ENCODE measurements at places on chromosomes 5 and 9.

DNA sequence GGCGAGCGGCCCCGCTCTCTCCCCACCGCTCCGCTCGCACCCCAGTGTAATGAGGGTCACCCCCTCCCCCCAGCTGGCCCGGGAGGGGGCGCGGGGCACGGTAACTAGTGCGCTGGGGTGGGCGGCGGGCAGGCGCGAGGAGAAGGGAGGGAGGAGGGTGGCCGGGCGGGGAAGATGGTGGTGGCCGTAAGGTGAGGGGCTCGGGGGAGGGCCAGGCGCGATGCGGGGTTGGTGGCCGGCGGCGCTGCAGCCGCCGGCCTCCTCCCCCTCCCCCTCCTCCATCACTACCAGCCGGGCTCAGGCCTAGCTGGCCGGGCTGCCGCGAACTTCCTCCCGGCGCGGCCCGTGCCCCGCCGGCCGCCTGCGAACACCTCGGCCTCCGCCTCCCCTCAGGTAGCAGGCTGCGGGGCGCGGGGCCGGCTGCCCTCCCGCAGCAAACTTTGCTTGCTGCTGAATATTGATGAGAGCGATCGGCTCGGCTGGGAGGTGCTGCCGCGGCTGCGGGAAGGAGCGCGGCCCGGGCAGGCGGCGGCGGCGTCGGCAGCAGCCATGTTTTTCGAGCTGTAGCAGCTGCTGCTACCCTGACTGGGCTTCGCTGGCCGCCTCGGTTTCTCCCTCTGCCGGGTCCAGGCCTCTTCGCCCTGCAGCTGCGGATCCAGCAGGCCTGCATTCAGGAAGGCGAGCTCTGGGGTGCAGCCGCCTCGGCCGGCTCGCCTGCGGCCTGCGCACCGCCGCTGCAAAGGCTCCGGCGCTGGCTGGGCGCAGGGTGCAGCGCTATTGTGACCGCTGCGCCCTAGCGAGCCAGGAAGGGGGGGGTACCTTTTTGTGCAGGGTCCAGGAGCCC lies 502 bp downstream of the NSD1 start:
- H3K4me1 ChIP-seq = peaks cover 29% of the 10 kb centered on the region
- DNase-seq = no peak
- H3K4me3 ChIP-seq = peak overlapping the region; percentile 84
- H3K36me3 ChIP-seq = peaks cover 16% of the 10 kb centered on the region
- H3K27ac ChIP-seq = peak overlapping the region; percentile 84

DNA sequence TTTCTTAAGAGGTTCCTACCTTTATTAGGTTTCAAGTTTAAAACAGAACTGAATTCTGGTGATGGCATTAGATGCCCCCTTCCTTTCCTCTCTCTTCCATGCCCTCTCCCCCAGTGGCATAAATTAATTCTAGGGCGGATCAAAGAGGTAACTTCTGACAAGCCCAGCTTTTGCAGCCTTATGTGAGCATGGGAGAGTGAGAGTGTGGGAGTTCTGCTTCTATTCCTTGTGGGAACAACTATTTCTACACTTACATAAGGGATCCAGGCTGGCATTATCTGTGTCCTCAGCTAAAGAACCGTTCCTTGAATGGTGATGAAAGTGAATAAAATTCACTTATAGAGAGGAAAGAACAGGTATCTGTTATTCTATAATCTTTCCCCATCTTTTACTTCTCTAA lies 437.6 kb downstream of the KIF4B start:
- H3K4me1 ChIP-seq = no peaks in the 10 kb centered on the region
- H3K4me3 ChIP-seq = no peak overlapping the region
- H3K27ac ChIP-seq = no peak overlapping the region
- no peaks in the 10 kb centered on the region for H3K36me3 ChIP-seq
- DNase-seq = no peak
- no peaks in the 10 kb centered on the region for H3K27me3 ChIP-seq

DNA sequence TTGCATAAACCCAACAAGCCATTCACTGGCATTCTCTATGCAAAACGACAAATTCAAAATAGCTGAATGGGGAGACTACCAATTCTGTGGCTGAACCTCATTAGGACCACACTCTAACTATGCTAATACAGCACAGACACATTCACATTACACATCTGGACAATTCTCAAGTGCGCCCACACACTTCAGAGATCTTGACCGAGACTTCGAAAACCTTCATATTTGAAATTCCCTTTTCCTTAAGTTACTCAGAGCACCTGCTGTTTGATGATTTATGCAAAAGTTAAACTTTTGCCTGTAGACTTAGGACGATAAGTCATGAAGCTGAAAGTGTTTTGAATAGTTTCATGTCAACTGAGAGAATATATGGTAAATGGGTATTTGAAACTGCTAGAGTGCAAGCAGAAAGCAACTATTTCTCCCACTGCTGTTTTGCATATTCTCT lies 111.9 kb downstream of the FBN2 start:
- no peak overlapping the region for H3K4me3 ChIP-seq
- H3K27ac ChIP-seq = no peak overlapping the region
- no peak for DNase-seq
- H3K36me3 ChIP-seq = no peaks in the 10 kb centered on the region

- no peak overlapping the region for H3K4me3 ChIP-seq
- H3K27me3 ChIP-seq = no peaks in the 10 kb centered on the region
- H3K36me3 ChIP-seq = no peaks in the 10 kb centered on the region
- no peak overlapping the region for H3K27ac ChIP-seq
- DNase-seq = no peak
These were observed 43.2 kb upstream of the FOXE1 start for GRCh38 chr9:97809666-97810344.

DNA sequence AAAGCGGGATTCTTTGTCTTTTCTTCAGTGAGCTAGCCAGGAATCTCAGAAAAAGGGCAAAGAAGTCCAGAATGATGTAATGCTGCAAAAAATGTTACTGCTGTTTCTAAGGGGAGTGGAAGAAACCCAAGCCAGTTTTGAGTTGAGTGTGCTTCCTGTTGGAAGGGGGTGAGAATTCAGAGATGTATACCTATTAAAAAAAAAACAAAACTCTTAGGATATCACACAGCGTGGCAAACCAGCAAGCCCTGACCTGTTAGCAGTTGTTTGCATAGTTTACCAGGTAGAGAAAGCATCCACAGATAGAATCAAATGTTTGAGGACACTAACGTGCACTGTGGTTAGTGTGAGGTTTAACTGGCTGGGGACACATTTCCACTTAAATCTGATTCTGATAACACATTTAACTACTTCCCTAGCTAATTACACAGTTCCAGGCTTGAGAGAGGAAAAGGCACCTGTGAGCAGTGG lies 11.4 kb downstream of the BASP1 start:
- peaks cover 59% of the 10 kb centered on the region for H3K4me1 ChIP-seq
- no peaks in the 10 kb centered on the region for H3K27me3 ChIP-seq
- H3K36me3 ChIP-seq = no peaks in the 10 kb centered on the region
- H3K27ac ChIP-seq = no peak overlapping the region
- no peak for DNase-seq

- peak; percentile 57 for DNase-seq
- H3K4me1 ChIP-seq = peaks cover 21% of the 10 kb centered on the region
- no peaks in the 10 kb centered on the region for H3K27me3 ChIP-seq
- H3K4me3 ChIP-seq = no peak overlapping the region
These were observed 67.1 kb downstream of the LHX2 start for GRCh38 chr9:124078641-124079040.

- H3K27me3 ChIP-seq = no peaks in the 10 kb centered on the region
- H3K4me3 ChIP-seq = no peak overlapping the region
- 0 out of 2 replicates have a peak, but pooled peaks cover 2% of the 10 kb centered on the region for H3K4me1 ChIP-seq
- no peak for DNase-seq
- no peak overlapping the region for H3K27ac ChIP-seq
- no peaks in the 10 kb centered on the region for H3K36me3 ChIP-seq
These were observed 37.6 kb downstream of the ROPN1L start for GRCh38 chr5:10479154-10479721.

GRCh38 chr5:97553604-97554452 lies 370.8 kb upstream of the RIOK2 start:
- no peaks in the 10 kb centered on the region for H3K27me3 ChIP-seq
- no peak for DNase-seq
- no peaks in the 10 kb centered on the region for H3K4me1 ChIP-seq
- no peak overlapping the region for H3K27ac ChIP-seq
- H3K4me3 ChIP-seq = no peak overlapping the region

DNA sequence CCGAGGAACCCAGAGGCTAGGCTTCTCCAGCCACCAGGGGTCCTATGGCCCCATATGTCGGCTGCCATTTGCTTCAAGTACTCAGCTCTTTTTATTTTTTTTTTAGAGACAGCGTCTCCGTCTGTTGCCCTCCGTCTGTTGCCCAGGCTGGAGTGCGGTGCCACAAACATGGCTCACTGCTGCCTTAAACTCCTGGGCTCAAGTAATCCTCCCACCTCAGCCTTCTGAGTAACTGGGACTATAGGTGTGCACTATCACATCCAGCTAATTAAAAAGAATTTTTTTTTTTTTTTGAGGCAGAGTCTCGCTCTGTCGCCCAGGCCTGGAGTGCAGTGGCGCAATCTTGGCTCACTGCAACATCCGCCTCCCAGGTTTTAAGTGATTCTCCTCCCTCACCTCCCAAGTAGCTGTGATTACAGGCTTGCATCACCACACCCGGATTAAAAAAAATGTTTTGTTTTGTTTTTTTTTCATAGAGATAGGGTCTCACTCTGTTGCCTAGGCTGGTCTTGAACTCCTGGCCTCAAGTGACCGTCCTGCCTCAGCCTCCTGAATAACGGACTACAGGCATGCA lies 8.9 kb downstream of the CERCAM start:
- H3K4me1 ChIP-seq = no peaks in the 10 kb centered on the region
- H3K27me3 ChIP-seq = no peaks in the 10 kb centered on the region
- DNase-seq = no peak
- H3K27ac ChIP-seq = no peak overlapping the region

GRCh38 chr5:53167836-53168235 lies 58.3 kb upstream of the MOCS2 start:
- DNase-seq = no peak
- H3K36me3 ChIP-seq = no peaks in the 10 kb centered on the region
- no peak overlapping the region for H3K27ac ChIP-seq
- peaks cover 2% of the 10 kb centered on the region for H3K27me3 ChIP-seq
- no peak overlapping the region for H3K4me3 ChIP-seq

GRCh38 chr9:87469793-87470465 lies 27.7 kb upstream of the DAPK1 start:
- H3K4me3 ChIP-seq = no peak overlapping the region
- no peak overlapping the region for H3K27ac ChIP-seq
- no peaks in the 10 kb centered on the region for H3K4me1 ChIP-seq
- no peak for DNase-seq

GRCh38 chr5:124736805-124737188 lies 9.6 kb downstream of the ZNF608 start:
- peaks cover 99% of the 10 kb centered on the region for H3K4me1 ChIP-seq
- DNase-seq = no peak
- no peaks in the 10 kb centered on the region for H3K27me3 ChIP-seq

DNA sequence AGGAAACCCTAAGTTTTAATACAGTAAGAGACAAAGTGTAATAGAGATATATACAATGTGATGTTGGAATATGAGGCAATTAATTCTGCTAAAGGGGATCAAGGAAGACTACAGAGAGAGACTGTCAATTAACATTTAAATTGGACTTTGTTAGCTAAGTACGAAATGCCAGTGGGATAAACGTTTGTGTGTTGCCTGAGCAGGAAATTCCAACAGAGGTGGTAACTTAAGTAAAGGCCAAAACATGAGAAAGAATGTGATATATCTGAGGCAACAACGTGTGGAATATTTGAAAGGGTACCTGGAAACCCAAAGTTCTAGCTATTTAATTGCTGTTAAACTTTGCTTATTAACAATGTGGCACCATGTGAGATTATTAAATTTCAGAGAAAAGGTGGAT lies 1666.9 kb upstream of the WWC1 start:
- no peak overlapping the region for H3K27ac ChIP-seq
- no peak for DNase-seq
- H3K36me3 ChIP-seq = no peaks in the 10 kb centered on the region

GRCh38 chr5:128844354-128844923 lies 120.8 kb upstream of the SLC27A6 start:
- no peaks in the 10 kb centered on the region for H3K27me3 ChIP-seq
- H3K27ac ChIP-seq = no peak overlapping the region
- DNase-seq = no peak
- H3K4me1 ChIP-seq = no peaks in the 10 kb centered on the region
- no peaks in the 10 kb centered on the region for H3K36me3 ChIP-seq

- DNase-seq = no peak
- H3K36me3 ChIP-seq = no peaks in the 10 kb centered on the region
- peaks cover 37% of the 10 kb centered on the region for H3K4me1 ChIP-seq
- peak overlapping the region; percentile 72 for H3K27ac ChIP-seq
These were observed 897 bp downstream of the AHRR start for GRCh38 chr5:322281-322941.

DNA sequence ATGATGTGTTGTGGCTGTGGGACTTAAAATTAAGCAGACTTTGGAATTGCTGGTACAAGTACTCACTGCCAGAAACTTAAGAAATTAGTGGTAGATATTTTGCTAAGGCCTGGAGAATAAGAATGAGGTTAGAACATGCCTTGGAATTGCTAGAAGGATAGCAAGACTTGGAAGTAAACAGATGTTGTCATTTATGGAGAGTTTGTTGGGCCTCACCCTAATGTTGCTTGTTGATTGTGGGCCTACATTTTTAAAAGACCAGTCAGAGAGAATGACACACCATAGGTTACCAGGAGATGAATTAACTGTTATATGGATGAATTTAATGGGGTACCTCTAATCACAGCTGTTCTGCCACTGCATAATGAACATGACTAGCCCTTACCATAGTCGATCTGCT lies 120.1 kb upstream of the GAS1 start:
- H3K27ac ChIP-seq = no peak overlapping the region
- no peak overlapping the region for H3K4me3 ChIP-seq
- DNase-seq = no peak
- H3K27me3 ChIP-seq = no peaks in the 10 kb centered on the region
- no peaks in the 10 kb centered on the region for H3K36me3 ChIP-seq

GRCh38 chr5:176772271-176773210 lies 37.8 kb upstream of the UNC5A start:
- peaks cover 4% of the 10 kb centered on the region for H3K27me3 ChIP-seq
- H3K4me1 ChIP-seq = no peaks in the 10 kb centered on the region
- no peak overlapping the region for H3K4me3 ChIP-seq
- DNase-seq = no peak
- H3K27ac ChIP-seq = no peak overlapping the region

- H3K27me3 ChIP-seq = no peaks in the 10 kb centered on the region
- no peaks in the 10 kb centered on the region for H3K4me1 ChIP-seq
- DNase-seq = no peak
These were observed 8.8 kb upstream of the BOD1 start for GRCh38 chr5:173625261-173625660.

GRCh38 chr5:74725331-74725730 lies 40.3 kb downstream of the HEXB start:
- H3K27ac ChIP-seq = no peak overlapping the region
- H3K36me3 ChIP-seq = peaks cover 49% of the 10 kb centered on the region
- no peak for DNase-seq
- no peak overlapping the region for H3K4me3 ChIP-seq

- H3K27me3 ChIP-seq = no peaks in the 10 kb centered on the region
- no peaks in the 10 kb centered on the region for H3K4me1 ChIP-seq
- no peak overlapping the region for H3K27ac ChIP-seq
These were observed 603.8 kb downstream of the TLE4 start for GRCh38 chr9:80175286-80176150.
